ENCODE measurements at places on chromosomes 4 and X.
A peak's percentile ranks its signal among the peaks of the same experiment; 100 is the strongest.

DNA sequence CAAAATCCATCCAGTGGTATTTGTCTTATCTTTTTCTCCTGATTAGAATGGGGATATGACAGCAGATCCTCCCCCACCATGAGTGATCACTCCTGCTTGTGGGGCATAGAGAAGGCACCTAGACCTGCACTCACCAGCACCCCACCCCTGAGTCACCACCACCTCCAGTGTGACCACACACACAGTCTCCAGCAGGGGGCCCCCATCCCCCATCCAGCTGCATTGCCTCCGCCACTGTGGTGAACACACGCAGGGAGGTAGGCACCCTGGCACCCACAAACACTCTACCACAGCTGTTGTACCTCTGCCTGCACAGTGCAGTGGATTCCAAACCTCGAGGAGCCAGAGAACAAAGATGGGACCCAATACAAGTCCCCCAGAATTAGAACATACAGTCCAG, 9.0 kb upstream of the MAGEA8 start:
- DNase-seq, result peak; percentile 73

GRCh38 chr4:73315091-73315490, 56.5 kb upstream of the ANKRD17 start:
- no peak for DNase-seq

DNA sequence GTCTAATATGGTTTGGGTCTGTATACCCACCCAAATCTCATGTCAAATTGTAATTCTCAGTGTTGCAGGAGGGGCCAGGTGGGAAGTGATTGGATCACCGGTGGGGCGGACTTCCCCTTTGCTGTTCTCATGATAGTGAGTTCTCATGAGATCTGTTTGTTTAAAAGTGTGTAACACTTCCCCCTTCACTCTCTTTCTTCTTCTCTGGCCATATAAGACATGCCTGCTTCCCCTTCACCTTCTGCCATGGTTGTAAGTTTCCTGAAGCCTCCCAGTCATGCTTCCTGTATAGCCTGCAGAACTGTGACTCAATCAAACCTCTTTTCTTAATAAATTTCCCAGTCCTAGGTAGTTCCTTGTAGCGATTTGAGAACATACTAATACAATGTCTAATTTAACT, 19.7 kb upstream of the SCRG1 start:
- no peak for DNase-seq

- DNase-seq, result no peak
Observed at GRCh38 chrX:16739574-16739973, 20.2 kb downstream of the SYAP1 start.

- no peak for DNase-seq
Observed at GRCh38 chr4:166277401-166277800, 404.4 kb downstream of the TLL1 start.

GRCh38 chrX:118062817-118063615, 53.6 kb downstream of the KLHL13 start:
- no peak for DNase-seq

GRCh38 chr4:27908356-27908755, 1047.7 kb downstream of the STIM2 start:
- DNase-seq, result no peak

DNA sequence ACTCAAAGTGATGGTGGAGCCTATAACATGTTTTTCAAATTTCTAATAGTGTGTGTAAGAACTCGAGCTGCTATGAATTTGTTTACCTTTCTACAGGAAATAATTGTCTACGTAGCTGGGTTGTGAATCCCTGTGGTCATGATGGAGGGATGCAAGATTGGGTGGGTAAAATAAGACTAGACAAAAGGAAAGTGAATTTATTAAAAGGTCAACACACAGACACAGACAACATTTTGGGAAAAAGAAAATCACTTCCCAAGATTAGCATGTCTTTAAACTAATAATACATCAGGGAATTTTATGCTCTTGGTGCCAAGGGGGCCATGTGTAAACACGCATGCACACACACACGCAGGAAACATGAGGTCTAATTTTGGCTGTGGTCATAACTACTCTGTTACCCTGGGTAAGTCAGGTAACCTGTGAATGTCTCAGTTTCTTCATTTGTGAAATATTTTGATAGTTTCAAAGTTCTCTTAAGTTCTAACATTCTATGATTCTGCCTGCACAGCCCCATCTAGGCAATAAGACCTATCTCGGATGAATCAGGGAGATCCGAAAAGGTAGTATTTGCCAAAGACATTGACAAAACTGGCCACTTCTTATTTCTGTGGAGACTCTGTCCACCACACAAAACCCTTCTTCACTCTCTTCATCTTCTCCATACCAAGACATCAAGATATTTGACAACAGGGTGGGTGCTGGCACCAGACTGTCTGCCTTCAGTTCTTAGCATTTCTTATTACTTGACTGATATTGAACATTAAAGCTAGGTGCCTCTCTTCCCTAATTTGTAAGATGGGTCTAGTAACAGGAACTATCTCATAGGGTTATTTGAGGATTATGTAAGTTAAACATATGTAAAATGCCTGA, 1.6 kb upstream of the UNC5C start:
- DNase-seq, result no peak

DNA sequence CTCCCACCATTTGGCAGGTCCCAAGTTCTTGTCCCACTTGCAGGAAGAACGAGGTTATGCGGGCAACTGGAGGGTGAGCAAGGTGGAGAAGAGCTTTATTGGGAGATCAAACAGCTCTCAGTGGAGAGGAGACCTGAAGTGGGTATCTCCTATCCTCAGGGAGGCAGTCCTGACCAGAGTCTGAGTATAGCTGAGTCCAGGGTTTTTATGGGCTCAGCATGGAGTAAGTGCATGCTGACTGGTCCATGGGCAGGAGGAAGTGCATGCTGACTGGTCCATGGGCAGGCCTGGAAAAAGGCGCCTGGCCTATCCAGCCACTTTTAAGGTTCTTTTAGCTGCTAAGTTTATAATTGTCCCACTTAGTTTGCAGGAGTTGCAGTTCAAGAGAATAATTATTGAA, 7.4 kb upstream of the HNRNPD start:
- no peak for DNase-seq

- no peak for DNase-seq
Observed at GRCh38 chr4:118587946-118588345, 97.2 kb upstream of the METTL14 start.

DNA sequence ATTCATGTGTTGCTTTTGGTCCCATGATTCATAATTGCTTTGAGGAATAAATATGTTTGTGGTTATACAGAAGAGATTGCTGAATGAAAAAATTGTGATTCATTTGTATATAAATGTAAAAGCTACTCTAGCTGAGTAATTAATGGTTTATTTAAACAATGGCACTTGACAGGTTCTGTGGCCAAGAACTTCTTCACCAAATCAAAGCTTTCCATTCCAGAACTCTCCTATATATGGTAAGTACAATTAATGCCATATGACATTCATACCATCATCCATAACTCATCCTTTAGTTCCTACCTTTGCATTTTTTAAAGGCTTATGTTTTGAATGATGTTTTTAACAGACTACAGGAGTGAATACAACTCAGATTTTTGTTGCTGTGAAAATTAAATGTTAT, 105.8 kb downstream of the REPS2 start:
- DNase-seq, result no peak

GRCh38 chrX:40368611-40369061, 212.1 kb upstream of the ATP6AP2 start:
- DNase-seq, result no peak

- DNase-seq, result peak; percentile 30
Observed at GRCh38 chr4:41256740-41257256, at the start of gene UCHL1. Gene UCHL1, plus strand, starts transcription at chr4:41256928. Its CDS starts 49 bp downstream, at chr4:41256977.

- DNase-seq, result peak; percentile 35
Observed at GRCh38 chr4:69760455-69760854, at the start of gene SULT1B1. Gene SULT1B1, minus strand, starts transcription at chr4:69760620. Its CDS starts 5,403 bp downstream, at chr4:69755217.

DNA sequence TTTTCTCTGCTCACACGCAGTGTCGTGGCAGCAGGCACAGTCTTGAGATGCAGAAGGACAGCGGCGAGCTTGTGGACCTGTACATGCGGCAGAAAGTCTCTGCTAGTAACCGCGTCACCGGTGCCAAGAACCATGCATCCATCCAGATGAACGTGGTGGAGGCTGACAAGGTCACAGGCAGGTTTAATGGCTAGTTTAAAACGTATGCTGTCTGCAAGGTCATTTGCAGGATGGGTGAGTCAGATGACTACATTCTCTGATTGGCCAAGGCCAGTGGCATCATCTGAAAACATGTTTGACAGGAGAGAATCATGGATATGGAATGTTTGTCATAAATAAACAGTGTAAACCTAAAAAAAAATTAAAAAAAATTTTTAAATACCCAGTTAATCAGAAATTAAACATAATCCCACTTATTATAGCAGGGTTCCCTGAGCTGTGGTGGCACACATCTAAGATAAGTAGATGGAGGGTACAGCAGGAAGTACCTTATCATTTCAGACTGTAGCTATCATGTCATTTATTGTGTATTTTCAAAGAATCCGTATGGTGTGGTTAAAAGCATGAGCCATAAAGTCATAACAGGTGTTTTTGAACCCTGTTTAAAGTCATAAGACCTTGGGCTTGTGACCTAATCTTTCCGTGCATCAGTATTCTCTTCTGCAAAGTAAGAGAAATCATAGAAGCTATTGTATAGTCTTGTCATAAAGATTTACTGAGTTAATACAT, 7.5 kb upstream of the BMP2K start:
- no peak for DNase-seq

DNA sequence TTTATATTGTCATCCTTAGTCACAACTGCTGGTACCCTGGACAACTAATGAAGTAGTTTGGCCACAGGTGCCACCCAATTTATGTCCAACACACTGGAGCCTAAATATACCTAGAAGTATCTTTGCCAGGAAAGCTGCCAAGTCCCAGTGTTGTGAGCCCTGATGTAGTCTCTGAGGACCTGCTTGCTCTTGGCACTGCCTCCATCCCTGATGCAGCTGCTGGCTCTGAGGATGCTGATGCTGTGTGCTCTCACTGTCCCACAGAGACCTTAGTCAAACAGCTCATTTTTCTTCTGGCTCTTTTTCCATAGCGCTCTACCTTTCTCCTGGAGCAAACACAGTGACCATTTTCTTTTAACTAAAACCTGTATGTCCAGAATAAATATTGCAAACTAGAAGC, 1535.4 kb upstream of the ADGRL3 start:
- DNase-seq, result no peak

- no peak for DNase-seq
Observed at GRCh38 chrX:136666088-136666487, 18.1 kb downstream of the CD40LG start.
